ENCODE measurements at places on chromosomes 2 and 18. TPM values are rescaled to one million over a fixed set of nuclear protein-coding genes. Genes with fewer than 3 reads are reported as not detected.
A peak's percentile ranks its signal among the peaks of the same experiment; 100 is the strongest.

DNA sequence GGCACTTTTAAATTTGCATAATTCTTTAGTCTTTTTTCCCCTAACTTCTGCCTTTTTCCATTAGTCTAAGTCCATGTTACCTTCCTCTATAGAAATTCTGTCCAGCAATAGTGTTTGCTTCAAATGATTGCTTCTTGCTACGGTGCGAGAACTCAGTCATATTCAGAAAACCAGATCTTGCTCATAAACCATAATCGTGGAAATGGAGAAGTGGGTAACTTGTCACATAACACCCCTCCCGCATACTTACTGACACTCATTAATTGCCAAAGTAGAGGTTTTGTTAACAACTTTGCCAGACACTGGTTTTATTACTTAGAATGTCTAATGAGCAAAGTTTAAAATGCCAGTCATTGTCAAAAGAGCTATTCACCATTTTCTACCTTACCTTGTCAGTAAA is 94.3 kb upstream of the TWSG1 start:
- no peak for DNase-seq
- no peaks in the 10 kb centered on the region for H3K4me1 ChIP-seq
- no peak overlapping the region for H3K4me3 ChIP-seq
- no peaks in the 10 kb centered on the region for H3K36me3 ChIP-seq
- no peak overlapping the region for H3K27ac ChIP-seq

GRCh38 chr18:75162467-75162866 is 46.5 kb downstream of the PTGR3 start:
- DNase-seq: no peak
- H3K27ac ChIP-seq: no peak overlapping the region
- H3K4me3 ChIP-seq: no peak overlapping the region

- H3K36me3 ChIP-seq: no peaks in the 10 kb centered on the region
- no peak overlapping the region for H3K4me3 ChIP-seq
- H3K27ac ChIP-seq: no peak overlapping the region
- no peaks in the 10 kb centered on the region for H3K4me1 ChIP-seq
Observed at GRCh38 chr18:42373584-42373983, 418.6 kb downstream of the PIK3C3 start.

DNA sequence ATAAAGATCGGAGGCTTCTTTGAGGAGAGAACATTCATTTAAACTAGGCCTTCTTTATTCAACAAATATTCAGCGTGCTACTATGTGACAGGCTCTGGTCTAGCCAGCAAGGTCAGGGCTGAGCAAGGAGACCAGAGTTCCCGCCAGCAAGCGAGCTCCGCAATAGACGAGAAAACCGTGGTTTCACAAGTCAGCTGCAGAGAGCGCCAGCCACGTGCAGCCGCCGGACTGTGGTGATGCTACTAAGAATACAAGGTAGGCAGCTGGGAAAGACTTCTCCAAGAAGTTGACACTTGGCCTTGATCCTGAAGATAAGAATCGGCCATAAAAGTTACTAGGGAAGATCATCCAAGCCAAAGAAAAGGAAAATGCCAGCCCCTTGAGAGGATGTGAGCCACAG is 533.7 kb upstream of the SALL3 start:
- H3K27ac ChIP-seq: no peak overlapping the region
- no peaks in the 10 kb centered on the region for H3K27me3 ChIP-seq
- no peak overlapping the region for H3K4me3 ChIP-seq
- DNase-seq: no peak
- no peaks in the 10 kb centered on the region for H3K4me1 ChIP-seq
- no peaks in the 10 kb centered on the region for H3K36me3 ChIP-seq

DNA sequence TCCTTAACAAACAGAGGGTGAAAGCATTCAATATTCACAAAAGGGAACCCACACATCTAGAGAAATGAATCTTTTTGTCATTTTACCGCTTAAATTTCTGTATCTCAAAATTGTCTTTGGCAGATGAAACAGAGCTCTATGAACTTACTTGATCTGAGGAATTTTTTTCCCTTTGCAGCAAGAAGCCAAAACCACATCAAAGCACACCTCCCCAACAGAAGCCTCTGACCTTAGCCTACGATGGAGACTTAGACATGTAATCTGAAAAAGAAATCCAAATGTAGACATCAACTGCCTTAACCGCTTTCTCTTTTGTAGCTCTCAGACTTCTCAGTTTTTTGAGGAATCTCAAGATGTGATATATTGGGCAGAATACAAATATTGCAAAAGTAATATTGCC is 287.9 kb upstream of the HNMT start:
- H3K27me3 ChIP-seq: no peaks in the 10 kb centered on the region
- H3K36me3 ChIP-seq: no peaks in the 10 kb centered on the region
- no peak overlapping the region for H3K27ac ChIP-seq

DNA sequence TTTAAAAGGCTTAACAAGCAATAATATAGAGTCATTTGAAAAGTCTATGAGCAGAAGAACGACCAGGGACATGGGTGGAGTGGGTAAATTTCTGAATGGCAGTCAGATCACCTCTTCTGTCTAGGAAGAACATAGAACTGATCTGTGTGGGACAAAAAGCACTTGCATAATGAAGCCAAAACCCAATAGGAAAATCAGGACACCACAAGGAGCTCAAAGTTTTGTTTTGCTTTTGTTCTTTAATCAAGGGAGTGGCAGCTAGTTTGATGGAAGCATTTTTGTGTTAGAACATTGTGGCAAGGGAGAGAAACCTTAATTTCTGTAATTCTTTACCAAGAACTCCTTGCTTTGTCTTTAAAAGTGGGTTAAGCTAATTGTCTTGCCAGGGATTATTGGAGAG is 240.2 kb upstream of the TANK start:
- no peaks in the 10 kb centered on the region for H3K4me1 ChIP-seq
- H3K27me3 ChIP-seq: no peaks in the 10 kb centered on the region
- H3K27ac ChIP-seq: no peak overlapping the region
- no peak overlapping the region for H3K4me3 ChIP-seq
- DNase-seq: no peak
- no peaks in the 10 kb centered on the region for H3K36me3 ChIP-seq

DNA sequence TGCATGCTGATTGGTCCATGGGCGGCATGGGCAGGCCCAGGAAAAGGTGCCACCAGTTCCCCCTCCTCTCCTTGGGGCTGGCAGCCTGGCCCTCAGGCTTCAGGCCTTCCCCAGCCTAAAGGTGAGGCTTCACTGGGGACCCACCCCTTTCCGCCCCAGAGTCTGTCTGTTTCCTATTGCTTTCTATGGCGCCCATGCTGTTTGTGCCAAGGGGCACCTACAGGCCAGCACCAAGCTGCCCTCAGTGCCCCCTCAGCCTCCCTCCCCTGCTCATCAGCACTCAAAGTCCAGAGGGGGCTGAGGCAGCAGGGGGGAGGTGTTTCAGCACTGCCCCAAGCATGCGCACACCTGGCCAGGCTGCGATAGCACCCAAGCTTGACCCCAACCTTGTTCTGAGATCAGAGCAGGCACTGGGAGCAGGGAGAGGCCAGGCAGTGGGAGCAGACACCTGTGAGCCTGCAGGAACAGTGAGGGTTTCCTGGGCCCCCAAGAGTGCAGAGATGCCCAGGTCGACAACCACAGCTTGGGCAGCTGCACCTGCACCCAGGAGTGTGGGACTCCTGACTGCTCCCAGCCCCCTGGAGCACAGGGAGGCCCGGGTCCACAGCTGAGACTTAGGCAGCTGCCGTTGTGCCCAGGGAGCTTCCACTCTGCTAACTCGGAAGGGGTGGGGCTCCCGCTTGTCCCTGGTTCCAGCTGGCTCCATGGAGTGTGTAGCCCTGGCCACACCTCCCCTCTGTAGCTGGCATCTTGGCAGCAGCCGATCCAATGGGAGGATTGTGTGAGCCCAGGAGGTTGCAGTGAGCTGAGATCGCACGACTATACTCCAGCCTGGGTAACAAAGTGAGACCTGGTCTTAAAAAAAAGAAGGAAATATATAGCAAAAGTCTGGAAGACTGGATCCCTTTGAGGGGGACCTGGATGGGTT is 69.1 kb downstream of the NCAPH start:
- DNase-seq: no peak
- peaks cover 4% of the 10 kb centered on the region for H3K27me3 ChIP-seq
- H3K4me1 ChIP-seq: peaks cover 36% of the 10 kb centered on the region
- H3K4me3 ChIP-seq: no peak overlapping the region
- H3K27ac ChIP-seq: no peak overlapping the region

DNA sequence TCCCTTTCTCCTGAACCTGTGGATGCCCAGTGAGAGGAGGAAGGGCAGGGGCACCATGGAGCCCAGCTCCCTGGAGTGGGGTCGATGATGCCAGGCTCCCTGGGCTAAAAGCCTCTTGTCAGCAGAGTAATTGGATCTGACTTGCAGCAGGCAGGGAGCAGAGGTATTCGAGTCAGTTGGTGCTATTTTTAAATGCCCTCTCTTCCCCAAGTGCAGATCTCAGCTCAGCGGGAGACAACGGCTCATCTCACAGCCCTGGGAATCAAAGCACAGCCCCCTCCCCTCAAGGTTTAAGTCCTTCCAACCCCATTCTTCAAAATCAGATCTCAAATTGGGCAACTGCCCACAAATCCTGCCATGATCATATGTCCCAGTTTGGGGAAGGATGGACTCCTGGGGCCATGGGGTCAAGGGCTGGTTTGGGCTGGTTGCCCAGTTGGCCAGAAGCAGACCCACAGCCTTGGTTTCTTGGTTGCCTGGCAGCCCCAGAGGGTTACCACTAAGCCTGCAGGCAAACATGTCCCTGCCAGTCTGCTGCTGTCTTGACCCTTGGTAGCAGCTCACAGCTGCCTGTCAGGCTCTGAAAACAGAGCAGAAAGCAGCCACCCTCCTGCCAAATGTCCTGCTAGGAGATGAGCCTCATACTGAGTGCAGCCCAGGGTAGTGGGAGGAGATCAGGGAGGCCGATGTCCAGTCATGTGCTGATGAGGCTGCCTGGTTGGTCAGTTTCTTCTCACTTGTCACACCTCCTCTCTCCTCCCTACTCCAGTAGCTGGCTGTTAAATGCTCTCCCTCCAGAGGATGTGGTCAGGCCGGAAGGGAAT is 244.9 kb downstream of the LOXHD1 start:
- no peak overlapping the region for H3K27ac ChIP-seq
- DNase-seq: no peak
- no peaks in the 10 kb centered on the region for H3K27me3 ChIP-seq
- H3K4me1 ChIP-seq: no peaks in the 10 kb centered on the region

- peaks cover 23% of the 10 kb centered on the region for H3K4me1 ChIP-seq
- no peak for DNase-seq
- no peaks in the 10 kb centered on the region for H3K36me3 ChIP-seq
- peak overlapping the region; percentile 91 for H3K27ac ChIP-seq
Observed at GRCh38 chr2:42169874-42170521, 845 bp downstream of the EML4 start.

DNA sequence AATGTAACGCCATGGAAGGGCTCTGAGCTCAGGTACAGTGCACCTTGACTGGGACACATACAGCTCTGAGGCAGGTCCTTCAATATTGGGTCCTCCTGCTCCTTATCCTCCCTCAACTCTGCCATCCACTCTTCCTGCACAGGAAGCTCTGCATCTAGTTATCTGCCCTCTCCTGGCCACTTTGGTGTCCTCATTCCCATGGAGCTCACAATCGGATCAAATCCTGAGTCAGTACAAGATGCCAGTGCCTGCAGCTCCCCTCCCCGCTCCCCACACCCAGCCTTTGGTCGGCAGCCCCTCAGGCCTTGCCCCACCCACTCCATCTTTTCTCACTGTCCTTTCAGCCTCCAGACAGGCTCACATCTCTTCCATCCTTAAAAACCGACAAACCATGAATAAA is 58.0 kb downstream of the LRRFIP1 start:
- H3K4me1 ChIP-seq: peaks cover 33% of the 10 kb centered on the region
- H3K27me3 ChIP-seq: no peaks in the 10 kb centered on the region
- H3K4me3 ChIP-seq: no peak overlapping the region

GRCh38 chr2:160941290-160941846 is 218.9 kb upstream of the TANK start:
- H3K4me3 ChIP-seq: no peak overlapping the region
- DNase-seq: no peak
- H3K27me3 ChIP-seq: no peaks in the 10 kb centered on the region
- H3K36me3 ChIP-seq: no peaks in the 10 kb centered on the region

DNA sequence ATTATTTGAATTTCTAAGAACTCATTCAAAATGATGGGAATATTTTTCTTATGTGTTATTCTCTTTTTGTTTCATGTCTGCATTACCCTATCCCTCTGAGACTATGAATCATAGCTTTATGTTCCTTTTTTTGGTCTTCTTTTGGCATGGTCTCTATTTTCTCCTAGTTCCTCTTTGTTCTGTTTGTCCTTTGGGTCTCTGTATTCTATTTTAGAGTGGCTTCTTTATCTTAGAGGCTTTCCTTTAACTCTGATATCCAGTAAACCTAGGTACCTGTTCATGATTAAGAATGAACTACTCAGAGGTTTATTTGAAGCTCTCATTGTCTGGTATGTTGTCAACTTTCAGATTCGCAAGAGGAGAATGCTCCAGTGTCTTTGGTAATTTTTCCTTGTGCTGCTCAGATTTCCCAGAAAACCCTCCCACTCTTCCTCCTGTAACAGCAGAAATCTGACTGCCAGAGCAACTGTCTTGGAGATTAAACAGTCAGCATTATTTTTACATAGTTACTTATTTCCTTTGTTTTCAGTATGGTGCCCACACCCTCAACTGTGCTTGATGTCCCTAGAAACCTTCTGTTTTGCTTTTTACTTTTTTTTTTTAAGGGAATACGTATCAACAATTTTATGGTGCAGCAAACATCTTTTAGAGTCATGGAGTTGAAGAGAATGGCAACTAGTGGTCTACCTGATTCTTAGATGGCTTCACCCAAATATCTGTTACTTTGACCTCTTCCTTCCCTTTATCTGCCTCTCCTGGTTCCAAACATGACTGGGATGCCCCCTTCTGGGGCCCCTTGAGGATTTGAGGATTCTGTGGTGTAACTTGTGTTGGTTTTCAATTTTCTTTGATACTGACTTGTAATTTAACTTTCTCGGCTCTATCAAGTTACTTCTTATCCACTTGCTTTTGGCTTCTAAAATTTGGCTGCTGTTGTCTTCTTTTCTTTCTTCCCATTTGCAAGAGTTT is 92.0 kb downstream of the DPP10 start:
- no peak for DNase-seq
- no peaks in the 10 kb centered on the region for H3K4me1 ChIP-seq
- H3K36me3 ChIP-seq: no peaks in the 10 kb centered on the region

GRCh38 chr2:42495611-42496010 is 1.8 kb upstream of the KCNG3 start:
- H3K4me1 ChIP-seq: peaks cover 12% of the 10 kb centered on the region
- H3K36me3 ChIP-seq: no peaks in the 10 kb centered on the region
- H3K27me3 ChIP-seq: peaks cover 17% of the 10 kb centered on the region
- H3K4me3 ChIP-seq: no peak overlapping the region
- DNase-seq: no peak

DNA sequence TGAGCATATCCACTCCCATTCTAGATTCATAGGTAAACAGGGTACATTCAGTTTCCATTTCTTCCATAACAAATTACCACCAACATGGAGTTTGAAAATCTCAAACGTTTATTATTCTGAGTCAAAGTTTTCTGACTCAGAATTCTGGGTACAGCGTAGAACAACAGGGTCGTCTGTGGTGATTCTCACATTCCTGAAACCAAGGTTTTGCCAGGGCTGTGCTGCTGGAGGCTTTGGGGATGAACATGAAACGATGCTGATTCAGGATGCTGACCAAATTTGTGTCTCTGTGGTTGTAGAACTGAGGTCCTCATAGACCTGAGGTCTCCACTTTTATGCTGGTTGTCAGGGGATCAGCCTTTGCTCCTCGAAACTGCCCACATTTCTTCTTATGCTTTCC is 255.7 kb downstream of the DSEL start:
- no peak overlapping the region for H3K27ac ChIP-seq
- no peaks in the 10 kb centered on the region for H3K36me3 ChIP-seq
- no peaks in the 10 kb centered on the region for H3K27me3 ChIP-seq

The RUFY4 gene
- 0.65 TPM for total RNA-seq

The SCN7A gene
- total RNA-seq: not detected

The LRATD1 gene
- 0.06 TPM for total RNA-seq

The ING5 gene
- total RNA-seq: 77.4 TPM

The RTP5 gene
- 0.26 TPM for total RNA-seq

The CRACDL gene
- 1.8 TPM for total RNA-seq

The BCL11A gene
- total RNA-seq: 4.6 TPM

The EVX2 gene
- total RNA-seq: not detected

The MORN2 gene
- 2.1 TPM for total RNA-seq
